Pancreas (tissue), 10 donors: ENCODE measurements at places on chromosomes 7 and 10.

- no peak for DNase-seq
Measured at GRCh38 chr7:37349979-37350590, 98.6 kb downstream of the ELMO1 start.

DNA sequence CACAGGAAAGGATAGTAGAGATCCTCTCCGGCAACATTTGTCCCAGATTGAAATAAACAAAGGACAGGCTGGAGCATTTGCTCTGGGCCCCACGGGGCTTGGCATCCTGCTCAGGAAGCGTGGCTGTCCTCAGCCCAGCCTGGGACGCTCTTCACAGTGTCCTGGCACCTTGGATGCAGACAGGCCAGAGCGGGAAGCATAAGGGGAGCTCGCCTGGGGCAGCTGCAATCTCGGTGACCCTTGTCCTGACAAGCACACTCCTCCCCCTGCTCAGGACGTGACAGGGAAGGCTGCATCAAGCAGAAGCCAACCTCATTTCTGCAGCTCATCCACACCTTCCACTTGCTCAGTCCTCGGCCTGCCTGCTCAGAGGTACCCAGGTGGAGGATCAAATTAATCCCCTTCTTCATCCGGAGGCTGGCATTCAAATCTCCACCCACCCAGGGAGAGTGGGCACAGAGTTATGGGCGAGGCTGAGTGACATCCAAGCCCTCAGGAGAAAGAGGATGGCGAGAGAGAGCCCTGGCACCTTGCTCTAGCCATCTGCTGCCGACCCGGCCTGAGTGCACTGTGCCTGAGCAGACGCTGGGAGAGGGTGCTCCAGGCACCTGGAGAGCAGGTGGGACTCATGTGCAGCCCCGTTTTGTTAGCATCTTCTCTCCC lies 47.6 kb downstream of the ABRAXAS2 start:
- no peak for DNase-seq

DNA sequence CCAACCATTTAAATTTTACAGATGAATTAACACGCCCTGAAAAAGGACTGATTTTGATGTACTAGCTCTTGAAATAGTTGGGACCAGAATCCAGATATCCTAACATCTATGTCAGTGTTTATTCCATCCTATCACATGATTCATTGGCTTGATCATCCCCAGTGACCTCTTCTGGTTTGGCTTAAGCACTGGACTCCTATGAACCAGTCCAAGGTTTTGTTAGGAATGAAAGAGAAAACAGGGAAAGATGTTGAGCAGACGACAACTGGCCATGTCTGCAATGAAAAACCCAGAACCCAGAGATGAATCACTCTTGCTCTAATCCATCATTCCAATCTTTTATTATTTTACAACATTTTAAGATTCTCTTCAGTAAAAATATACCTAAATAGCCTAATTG lies 1080.9 kb downstream of the SORCS1 start:
- no peak for DNase-seq

DNA sequence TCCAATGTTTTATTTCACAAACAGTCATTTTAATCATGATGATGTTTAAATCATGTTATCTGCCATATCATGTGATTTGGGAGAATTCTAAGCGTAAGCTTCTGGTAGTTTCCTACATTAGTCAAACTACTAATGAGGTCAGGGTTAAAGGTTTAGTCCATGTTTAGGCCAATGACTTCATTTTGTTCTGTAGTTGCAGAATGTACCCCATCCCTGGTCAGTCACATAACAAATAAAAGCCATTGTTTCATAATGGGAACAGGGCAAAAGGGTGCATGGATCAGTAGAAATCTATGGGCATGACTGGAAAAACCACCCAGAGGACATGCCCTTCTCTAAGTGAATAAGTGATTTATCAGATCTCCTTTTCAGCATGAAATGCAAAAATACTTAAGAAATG lies 138.4 kb upstream of the ABCB5 start:
- no peak for DNase-seq

DNA sequence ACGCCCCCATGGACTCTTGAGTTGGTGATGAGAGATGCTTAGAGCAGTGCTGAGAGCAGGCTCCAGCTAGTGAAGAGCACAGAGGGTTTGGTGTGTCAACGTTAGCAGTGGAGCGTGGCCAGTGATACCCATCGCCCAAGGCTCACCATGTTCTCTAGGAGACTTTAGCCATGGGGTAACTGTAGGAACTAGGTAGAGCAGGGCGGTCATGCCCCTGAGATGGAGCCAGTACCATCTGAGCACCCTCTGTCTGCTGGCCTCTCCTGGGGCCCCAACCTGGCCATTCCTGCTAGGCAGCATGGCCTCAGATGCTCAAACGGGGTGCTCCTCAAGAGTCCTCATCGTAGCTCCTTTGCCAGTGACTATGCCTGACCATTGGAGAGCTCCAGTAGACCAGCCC lies 179.7 kb downstream of the KCND2 start:
- DNase-seq = no peak

GRCh38 chr7:142181966-142182365 lies 70.4 kb downstream of the MGAM2 start:
- DNase-seq = no peak

DNA sequence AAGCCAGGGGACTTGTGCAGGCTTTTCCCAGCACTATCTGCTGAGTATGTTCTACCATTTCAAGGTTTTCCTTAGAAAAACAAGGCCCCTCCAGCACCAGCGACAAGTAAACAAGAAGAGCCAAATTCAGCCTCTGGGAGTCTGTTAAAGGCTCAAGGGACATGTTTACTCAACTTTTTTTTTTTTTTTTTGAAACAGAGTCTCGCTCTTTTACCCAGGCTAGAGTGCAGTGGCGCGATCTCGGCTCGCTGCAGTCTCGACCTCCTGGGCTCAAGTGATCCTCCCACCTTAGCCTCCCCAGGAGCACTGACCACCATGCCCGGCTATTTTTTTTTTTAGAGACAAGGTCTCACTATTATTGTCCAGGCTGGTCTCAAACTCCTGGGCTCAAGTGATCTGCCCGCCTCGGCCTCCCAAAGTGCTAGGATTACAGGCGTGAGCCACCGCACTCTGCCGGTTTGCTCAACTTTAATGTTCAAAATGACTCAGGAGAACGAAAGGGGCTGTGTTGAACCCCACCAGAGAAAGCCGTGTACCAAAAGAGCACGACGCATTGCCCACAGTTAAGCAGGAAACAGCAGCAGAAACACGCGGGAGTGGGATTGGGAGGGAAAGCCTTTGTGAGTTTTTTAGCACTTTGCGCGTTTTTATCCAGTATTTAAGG lies 772 bp downstream of the PRDX3 start:
- DNase-seq = peak; percentile 21

DNA sequence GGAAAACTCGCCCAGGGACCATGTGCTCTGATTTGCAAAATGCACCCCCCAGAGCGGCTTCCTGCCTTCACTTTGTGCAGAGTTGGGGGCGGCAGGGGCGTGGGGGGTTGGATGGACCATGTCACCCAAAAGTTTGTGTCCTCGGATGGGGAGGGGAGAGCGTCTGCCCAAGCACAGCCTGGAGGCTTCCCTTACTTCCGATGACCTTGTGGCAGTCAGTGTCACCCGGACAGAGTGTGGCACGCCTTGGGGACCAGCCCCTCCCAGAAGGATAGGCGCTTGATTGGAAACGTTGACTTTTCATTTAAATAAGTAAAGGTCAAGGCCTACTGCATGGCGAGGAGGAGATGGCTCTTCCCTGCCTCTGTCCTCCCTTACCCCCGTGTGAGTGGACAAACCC lies 71.6 kb downstream of the LHPP start:
- DNase-seq = no peak

DNA sequence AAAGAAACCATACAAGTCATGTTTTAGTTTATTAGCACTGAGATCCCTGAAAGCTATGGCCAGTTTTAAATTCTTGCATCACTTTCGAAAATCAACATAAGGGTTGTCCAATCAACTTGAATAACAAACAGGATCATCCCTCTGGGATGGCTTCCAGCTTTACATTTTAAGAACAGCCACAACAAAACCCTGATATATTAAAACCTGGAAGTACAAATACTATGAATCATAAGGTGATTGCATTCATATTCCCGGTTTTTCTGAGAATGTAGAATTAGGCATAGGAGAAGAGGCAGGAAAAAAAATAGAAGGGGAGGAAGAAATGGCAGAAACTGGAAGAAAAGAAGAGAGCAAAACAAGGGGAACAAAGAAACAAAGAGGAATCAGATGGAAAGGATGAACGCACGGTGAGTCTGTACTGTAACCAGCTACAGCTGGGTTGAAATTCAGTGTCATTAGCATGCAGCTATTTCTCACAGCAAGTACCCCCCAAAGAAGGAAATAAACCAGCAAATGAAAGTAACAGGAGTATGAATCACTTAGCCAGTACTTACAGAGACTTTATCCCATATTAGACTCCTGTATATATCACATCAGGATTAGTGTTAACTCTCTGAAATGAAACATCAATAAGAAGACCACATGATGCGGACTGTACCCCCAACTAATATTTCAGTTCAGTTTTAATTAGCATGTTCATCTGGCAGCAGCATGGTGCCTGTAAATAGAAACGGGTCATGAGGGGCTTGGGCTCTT lies 301.3 kb downstream of the RNLS start:
- no peak for DNase-seq

DNA sequence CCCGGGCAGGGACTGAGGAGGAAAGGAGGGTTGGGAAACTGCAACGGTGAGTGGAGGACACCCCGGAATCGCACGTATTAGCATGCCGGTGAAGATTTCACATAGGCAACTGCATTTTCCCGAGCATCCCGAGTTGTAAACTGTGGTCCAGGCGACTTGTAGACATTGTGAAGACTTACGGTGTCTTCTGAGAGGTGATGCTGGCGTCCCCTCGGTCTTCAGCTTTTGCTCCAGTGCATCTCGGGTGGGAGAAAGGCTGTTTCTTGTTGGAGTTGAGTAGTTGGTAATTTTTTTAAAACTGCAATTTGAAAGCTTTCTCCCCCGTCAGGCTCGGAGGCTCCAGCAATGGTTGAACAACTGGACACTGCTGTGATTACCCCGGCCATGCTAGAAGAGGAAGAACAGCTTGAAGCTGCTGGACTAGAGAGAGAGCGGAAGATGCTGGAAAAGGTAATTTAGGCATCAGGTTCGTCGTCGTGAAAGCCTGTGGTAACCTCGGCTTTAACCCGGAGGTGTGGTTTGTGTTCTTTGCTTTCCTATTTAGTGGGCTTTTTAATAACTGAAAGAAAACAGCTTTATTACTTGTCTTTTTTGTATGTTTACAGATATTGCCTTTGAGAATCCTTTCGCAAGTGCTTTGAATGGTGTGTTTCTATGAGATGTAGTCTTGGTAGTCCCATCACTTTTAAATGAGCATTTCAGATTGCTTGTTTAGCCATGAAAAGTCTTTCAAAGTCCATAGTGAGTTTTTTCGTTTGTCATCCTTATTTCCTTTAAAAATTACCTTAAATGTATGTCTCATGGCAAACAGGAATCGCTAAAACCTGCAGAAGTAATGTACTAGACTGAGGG lies 687 bp downstream of the HELLS start:
- DNase-seq = no peak

- no peak for DNase-seq
Measured at GRCh38 chr10:97828721-97829120, 20.9 kb upstream of the GOLGA7B start.

GRCh38 chr10:35532141-35532540 lies 73.0 kb upstream of the GJD4 start:
- DNase-seq = no peak

- DNase-seq = no peak
Measured at GRCh38 chr10:122988501-122988900, 8.3 kb downstream of the PSTK start.

- DNase-seq = no peak
Measured at GRCh38 chr7:43164757-43165156, 52.3 kb downstream of the HECW1 start.

DNA sequence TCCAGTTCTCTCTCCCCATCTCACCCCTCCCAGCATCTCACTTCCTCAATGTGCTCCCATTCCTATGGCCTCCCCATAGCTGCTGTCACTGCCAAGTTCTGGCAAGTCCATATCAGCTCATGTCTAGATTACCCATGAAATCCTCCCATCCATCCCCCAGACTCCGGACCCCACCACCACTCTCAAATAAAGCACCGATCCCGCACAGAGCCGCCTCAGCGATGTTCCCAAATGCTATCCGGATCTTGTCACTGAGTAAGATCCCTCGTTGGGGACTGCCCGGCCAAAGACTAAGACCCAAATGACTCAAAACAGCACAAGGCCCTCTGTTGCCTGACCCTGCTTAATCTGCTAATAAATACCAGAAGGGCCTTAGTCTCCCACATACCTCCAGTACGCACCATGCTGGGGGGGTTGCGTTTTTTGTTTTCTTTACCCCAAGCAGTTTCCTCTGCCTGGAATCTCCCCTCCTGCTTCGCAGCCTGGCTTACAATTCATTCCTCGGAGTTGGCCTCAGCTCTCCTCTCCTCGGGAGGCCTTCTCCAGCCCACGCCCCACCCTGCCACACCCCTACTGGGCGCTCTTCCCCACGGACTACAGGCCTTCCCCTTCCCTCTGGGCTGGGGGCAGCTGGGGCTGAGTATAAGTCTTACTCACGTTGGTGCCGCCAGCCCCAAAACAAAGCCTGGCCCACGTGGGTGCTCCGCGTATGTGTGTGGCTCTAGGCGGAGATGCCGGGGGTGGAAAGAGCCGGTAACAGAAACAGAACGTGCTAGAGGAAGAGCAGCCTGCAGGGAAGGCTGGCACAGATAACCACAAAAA lies 1.8 kb upstream of the DUSP5 start:
- no peak for DNase-seq

- peak; percentile 83 for DNase-seq
Measured at GRCh38 chr10:69451784-69452251, 553 bp downstream of the TSPAN15 start.

- no peak for DNase-seq
Measured at GRCh38 chr7:11620406-11621253, 211.4 kb downstream of the THSD7A start.

DNA sequence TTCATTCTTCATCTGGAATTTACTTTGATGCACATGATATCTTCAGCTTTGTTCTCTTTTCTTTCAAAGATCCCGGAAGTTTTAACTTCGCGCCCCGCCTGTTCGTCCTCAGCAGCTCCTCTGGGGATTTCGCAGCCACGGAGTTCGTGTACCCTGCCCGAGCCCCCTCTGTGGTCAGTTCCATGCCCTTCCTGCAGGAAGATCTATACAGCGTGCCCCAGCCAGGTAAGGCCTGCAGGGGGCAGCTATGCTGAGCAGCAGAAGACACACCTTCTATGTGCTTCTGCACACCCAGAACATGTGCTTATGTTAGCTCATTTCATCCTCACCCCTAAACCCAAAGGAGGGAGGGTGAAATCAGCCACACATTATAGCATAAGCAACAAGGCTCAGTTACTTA lies 79.7 kb upstream of the LYZL2 start:
- no peak for DNase-seq

- DNase-seq = no peak
Measured at GRCh38 chr7:108322046-108322445, 134.2 kb downstream of the NRCAM start.

DNA sequence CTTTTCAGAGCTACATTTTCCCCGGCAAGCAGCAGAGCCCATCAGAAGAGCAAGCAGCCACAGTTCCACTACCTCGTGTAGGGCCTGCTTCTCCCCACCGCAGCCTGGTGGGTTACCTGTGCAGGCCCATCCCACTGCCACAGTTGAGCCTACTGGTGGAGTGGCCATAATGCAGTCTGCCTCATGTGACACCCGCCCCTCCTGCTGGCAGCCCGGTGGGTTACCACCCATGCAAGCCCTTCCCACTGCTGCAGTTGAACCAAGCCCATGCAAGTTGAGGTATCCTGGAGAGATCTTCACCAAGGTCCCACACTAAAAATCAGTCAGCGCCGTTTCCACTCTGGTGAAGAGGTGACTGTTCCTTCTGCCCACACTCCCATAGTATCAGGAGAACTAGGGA lies 32.1 kb upstream of the CNNM1 start:
- DNase-seq = no peak

- DNase-seq = no peak
Measured at GRCh38 chr10:85642082-85642420, 724.5 kb downstream of the GRID1 start.
